Left renal pelvis (tissue), 4 donors: ENCODE measurements at places on chromosomes 3 and 15.
A peak's percentile ranks its signal among the peaks of the same experiment; 100 is the strongest.

DNA sequence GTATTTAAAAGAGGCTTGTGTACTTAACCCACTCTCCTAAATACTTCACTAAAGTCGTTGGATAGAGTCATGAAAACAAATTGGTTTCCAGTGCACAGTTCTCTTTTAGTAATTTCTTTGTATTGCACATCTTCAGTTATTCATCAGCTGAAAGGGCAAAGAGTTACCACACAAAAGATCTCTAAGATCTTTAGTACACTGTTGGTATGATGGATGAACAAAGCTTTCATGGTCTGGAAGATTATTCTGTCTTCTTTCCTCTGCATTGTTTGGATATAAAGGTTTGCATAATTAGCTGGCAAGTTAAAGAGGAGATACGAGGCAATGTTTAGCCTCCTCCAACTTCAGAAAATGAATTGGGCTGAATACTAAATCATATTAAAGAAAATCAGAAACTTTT lies 40.5 kb downstream of the BCHE start:
- DNase-seq = no peak

DNA sequence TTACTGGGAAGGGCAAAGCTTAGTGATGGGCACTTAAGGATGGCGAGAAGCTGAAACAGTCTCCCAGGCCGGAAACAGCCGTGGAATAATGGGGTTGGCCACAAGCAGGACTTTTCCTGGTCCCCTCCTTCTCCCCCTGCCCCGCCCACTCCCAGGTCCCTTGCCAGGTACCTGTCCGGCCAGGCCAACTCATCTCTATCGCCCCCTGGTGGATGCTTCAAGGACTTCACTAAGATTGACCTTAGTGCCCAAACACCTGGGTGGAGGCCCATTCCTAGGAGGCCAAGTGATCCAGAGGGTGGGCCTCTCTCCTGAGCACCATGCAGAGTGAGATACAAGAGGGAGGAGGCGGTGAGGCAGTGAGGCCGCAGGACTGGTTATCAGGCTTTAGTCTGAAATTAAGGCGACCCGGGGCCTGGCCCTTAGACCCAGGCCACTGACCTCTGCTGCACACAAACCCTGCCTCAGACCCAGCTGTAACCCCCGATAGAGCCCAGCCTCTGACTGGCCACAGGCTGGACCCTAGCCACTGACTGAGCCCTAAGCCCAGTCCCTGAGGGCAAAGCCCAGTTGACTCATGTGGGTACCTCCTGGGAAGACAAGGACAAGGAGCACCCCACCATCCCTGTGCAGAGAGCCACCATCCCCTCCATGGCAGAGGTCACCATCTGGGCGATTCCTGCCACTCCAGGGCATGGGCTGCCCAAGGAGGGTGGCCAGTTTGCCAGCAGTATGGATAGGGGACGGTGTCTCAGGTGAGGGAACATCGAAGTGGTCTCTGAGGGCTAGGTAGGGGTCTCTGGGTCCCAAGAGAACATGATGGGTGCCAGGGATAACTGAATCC lies 37.6 kb downstream of the VIPR1 start:
- peak; percentile 12 for DNase-seq

DNA sequence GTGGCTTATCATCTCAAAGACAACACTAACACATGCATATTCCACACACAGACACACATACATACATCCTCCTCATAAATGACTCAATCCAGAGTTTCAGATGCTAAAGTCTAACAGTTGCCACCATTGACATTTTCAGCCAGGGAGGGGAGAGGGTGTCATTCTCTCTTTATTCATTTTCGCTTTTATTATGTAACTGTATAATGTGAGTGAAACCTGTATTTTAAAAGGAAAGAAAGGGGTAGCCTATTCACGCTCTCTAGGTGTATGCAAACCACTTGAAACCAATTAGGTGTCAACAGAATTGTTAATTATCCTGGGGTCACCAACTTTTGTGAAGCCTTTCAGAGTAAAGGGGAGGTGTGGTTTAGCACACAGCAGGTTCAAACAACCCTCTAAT lies 1282.9 kb downstream of the ROBO2 start:
- DNase-seq = no peak

DNA sequence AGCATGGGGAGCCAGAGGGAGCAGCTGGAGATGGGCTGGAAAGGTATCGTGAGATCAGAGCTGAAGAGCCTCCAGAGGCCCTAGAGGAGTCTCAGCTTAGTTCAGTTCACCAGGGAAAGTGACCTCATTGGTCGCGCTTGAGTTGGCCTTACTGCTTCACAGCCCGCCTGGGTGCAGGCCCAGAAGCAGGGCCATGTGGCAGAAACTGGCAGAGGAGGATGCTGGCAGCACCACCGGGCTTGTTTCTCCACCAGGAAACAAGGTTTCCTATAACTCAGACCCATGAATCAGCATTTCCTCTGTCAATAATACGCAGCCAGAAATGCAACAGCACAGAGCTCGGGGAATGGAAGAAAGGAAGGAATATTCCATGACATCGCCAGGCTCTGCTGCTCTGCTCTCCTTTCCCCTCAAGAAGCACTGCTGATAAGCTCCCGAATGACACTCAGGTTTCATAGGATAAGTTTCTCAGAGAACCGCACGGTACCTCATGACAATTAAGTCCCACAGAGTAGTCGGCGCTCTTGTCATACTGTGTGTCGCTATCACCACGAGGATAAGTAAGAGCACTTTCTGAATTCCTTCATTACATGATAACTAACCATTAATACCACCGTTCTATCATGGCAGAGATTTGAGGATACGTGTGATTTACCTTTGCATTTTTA lies 147.1 kb upstream of the LPP start:
- no peak for DNase-seq
